Amygdala (tissue), 56 donors: ENCODE measurements at places on chromosomes 12 and 14.

DNA sequence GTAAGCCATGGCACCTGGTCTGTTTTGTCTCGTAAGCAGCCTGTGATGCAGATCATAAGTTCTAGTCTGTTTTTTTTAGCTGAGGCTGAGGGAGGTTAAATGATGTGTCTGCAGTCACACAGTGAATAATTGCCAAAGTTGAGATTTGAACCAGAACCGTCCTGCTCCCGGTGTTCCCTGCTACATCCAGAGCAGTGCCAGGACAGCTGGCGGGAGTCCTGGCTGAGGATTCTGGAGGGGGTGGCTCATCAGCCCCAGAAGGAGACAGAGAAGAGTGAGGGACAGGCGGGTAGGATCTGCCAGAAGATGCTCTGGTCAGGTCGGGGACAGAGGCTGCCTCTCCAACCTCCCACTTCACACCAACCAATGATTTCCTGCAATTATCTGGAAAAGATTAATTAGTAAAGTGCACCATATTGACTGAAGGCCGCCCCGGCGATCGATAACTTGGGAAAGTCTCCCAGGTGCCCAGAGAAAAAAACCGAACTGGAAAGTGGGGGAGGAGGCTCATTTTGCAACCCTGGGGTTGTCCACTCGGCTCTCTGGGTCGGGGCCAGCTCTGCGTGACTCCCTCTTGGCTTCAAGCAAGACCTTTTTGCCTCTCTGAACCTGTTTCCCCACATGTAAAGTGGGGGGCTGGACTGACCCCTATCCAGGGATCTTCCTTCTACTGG lies 42.1 kb downstream of the MVK start:
- DNase-seq, result no peak

DNA sequence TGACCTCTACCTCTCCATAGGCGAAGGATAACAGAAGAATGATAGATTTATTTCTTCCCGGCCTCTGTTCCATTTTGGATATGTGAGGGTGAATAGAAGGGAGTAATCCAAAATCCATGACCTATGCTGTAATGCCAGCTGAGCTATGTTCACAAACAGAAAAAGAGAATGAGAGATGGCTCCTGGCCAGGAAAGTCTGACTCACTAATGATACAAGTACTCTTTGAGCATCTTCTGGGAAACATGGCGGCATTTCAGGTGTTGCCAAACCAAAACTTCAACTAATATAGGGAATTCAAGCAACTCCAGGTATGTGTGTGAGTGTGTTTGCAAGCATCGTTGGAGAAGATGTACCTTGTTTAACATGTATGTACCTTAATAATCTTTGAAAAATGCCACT lies 55.1 kb downstream of the MED13L start:
- peak; percentile 2 for DNase-seq

DNA sequence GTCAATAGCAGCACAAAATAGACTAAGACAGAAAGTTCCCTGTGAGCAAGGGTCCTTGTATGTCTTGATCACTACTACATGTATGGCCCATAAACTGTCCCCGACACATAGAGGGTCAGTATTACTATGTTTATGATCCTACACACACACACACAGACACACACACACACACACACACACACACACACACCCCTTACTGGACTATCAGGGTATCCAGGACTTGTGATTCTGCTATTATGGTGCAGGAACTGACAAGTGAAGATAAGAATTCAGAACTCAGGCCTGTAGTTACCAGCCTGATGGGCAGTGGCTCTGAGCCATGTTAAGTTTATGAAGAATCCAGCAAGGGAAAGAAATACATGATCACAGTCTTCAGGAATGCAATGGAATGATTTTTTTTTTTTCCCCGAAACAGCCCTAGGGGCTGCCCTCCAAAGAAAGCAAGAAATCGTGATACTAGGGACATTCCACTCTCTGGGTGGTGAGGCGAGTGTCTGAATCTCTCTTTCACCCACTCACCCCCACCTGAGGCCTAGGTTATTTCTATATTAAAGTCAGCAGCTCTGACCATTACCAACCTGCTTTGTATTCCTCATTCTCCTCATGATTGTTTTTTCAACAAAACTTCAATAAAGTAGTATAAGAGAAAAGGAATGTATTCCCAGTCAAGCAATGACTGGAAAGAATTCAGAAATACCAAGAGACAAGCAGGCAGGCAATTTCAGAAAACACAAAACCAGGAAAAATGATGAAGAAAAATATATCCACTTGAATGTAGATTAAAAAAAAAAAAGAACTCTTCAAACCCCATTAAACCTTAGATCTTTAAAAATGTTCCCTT lies 105.8 kb downstream of the AVPR1A start:
- DNase-seq, result no peak

- no peak for DNase-seq
Observed at GRCh38 chr14:55951341-55952206, 166.6 kb upstream of the PELI2 start.

- DNase-seq, result no peak
Observed at GRCh38 chr14:76518366-76518765, 142.4 kb downstream of the ESRRB start.

DNA sequence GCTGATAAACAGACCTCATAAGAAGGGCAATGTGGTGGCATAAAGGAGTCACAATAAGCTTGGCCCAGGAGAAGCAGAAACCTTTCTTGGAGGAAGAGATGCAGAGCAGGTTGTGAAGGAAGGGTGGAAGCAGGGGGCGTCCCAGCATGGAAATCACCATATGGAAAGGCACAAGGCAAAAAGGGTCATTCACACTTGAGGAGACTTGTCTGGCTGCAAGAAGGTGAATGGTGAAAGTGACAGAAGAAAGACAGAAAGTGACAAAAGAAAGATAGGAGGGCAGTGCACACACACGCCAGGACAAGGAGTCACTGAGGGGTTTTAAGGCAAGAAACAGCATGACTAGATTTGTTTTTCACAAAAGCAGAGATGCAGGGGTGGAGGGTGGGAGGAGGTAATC lies 38.3 kb downstream of the GALNT4 start:
- DNase-seq, result no peak

DNA sequence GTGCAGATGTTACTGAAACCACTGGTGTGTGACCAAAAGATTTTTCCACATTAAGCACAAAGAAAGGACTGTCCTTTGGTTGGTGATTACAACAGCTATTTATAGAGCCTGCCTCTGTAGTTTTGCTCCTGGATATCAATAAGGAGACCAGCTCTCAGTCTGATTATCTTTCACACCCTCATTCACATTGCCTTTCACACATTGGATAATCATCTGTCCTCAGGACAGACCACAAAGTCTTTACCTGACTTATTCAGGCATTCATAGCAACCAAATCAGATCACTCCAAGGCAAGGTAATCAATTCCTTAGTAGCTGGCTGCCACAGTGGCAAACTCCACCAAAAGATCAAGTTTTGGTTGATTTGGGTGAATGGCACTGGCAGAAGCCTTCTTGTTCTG lies 59.6 kb upstream of the CPSF6 start:
- no peak for DNase-seq

DNA sequence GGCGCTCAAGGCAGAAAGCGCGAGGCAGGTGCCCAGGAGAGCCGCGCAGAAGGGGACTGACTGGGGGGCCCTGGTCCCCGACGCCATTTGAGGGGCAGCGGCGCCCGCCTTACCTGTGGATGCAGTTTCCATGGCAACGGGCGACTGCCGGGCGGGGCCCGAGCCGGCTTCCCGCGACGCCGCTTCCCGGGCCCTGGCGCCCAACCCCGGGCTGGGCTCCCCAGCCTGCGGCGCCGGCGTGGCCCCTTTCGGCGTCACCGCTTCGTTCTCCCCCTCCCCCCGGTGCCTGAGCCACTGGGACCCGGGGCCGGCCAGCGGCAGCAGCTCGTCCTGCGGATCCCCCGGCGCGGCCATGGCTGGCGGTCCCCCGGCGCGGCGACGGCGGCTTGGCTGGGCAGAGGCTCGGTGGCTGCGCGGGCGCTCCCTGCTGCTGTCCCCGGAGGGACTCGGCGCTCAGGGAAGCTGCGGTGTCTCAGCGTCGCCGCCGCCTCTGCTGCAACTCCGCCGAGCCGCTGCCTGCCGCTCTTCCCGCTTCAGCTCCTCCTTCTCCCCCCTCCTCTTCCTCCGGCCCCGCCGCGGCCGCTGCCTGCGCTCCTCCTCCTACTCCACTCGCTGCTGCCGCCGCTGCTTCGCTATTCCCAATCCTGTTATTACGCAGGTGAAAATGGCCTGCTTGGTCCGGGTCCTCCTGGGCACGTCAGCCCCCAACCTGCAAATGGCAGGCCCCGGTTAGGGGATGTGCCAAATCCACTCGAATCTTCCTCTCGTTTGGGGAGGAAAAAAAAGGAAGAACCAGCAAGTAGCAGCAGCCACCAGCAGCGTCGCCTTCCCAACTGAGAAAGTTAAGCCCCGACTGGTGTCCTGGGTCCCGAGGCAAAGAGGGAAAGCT lies at the start of gene RTN1:
Gene RTN1, minus strand, starts transcription at position 500 of the 889 bp plus-strand sequence. Its CDS starts 146 bp downstream, at position 354.
- peak; percentile 72 for DNase-seq

DNA sequence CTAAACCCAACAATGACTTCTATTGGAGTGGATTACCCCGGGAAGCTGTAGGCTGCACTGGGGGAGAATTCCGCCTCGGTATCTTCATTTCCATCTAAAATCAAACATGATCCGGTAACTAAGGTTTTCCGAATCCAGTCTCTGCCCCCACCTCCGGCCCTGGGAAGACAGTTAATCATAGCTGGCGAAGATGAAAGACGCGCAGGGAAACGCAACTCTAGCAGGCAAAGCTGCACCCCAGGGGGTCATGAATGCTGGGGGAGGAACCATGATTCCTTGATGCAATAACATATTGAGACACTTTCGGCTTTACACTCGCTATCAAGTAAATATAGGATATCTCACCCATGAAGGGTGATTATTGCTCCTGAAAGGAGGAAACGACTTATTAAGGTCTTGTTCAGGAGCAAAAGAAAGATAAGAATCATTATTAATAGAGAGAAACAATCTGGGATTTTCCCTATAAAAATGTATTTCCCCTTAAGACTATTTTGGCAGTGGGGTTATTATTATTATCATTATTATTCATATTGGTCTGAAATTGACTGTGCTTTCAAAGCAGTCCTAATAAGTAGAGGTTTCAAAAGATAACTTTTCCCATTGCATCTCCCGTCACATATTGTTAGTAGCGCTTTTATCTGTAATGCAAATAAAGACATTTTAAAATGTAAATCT lies 614.9 kb downstream of the VRK1 start:
- DNase-seq, result no peak

DNA sequence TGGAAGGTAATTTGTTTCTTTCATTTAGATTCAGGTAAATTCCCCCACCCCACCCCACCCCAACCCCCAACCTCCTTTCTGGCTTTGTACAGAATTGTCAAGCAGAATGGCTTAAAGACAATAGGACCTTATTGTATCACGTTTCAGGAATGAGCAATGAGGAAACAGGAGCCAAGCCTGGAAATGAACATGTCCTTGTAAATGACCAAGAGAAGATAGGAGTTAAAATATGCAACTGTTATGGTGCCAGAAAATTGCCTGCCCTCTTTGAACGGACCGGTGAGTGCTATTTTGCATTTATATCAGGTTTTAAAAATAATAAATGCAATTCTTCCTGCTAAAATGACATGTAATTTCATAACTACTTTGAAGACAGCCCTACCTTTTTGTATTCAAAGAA lies 141.6 kb upstream of the PELI2 start:
- no peak for DNase-seq

- no peak for DNase-seq
Observed at GRCh38 chr14:35412272-35413056, 7.9 kb upstream of the NFKBIA start.

GRCh38 chr12:111488271-111488670 lies 82.5 kb downstream of the SH2B3 start:
- no peak for DNase-seq

GRCh38 chr12:22474970-22475720 lies 69.2 kb downstream of the C2CD5 start:
- DNase-seq, result no peak

- no peak for DNase-seq
Observed at GRCh38 chr12:82688035-82688501, 1.4 kb downstream of the TMTC2 start.

GRCh38 chr14:64758691-64759554 lies 54.7 kb downstream of the PLEKHG3 start:
- no peak for DNase-seq

DNA sequence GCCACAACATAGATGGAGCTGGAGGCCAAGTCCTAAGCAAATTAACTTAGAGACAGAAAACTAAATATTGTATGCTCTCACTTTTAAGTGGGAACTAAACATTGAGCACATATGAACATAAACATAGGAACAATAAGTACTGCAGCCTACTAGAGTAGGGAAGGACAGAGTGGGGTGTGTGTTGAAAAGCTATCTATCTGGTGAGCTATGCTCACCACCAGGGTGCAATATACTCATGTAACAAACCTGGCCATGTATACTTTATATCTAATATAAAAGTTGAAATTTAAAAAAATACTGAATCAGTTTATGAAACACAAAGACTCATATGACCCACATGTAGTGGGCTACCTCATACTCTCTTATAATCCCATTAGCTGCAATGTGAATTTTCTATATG lies 1305.0 kb downstream of the LRFN5 start:
- no peak for DNase-seq

- no peak for DNase-seq
Observed at GRCh38 chr14:104746071-104746545, 6.8 kb upstream of the SIVA1 start.

DNA sequence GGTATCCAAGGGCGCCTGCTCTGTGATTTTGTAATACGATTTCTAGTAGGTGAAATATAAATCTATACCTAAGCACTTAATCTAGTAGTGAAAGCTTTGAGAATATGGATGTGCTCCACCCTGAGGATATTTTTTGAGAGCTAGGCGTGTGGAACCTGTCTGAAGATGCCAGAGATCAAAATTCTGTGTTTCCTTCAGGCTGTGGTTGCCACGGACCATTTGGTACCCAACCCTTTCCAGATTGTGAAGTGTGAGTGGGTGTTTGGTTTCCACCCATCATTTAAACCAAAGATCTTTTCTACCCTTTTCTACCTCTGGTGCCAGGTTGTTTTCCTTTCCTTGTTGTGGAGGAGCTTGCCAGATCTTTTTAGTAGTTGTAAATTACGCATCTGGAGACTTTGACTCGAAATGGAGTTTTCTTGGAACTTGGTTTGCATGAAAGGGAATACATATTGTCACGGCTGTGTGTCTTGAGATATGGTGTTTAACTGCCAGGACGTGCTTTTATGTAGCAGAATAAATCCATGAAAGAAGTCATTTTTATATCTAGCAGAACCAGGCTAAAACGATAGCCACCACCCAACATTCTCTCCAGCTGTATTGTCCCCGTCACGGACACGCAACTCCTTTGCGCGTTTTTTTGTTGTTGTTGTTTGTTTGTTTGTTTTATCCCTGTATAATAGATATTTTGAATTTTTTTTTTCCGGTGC lies 2.2 kb downstream of the LRFN5 start:
- DNase-seq, result no peak

DNA sequence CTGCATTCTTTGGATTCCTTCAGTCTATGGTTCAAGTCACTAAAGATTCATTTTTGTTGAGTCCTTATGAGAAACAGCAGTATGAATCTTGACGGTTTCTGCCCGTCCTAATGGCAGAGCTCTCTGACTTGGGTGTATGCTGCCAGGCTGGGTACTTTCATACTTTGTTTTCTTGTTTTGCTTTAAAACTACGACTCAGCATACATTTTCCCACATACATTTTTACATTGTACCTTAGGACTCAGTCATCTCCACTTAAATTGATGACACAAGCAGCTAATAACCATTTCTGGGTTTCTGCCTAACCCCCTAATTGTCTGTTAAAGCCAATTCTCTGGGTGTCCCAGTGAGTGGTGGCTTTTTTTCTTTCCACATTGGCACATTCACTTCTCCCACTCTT lies 4.8 kb upstream of the DDX55 start:
- DNase-seq, result no peak
